ENCODE measurements at places on chromosomes 2 and 18.

DNA sequence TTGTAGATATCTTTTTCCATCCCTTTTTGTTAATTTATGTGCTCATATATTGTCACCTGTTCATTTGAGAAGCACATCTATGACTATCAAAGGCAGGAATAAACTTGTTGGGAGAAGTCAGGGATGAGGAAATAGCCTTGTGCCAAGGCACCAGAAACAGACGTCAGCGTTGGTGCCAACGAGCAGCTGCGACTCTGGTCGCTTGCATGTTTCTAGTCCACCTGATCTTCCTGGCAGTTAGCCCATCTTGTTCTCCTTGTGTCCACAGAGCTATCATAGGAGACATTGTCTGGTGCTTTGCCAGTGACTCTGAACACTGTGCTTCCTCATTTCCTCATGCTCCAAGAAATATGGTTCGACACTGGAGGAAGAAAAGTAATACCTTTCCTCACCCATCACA lies 374.4 kb downstream of the PTPRM start:
- no peak for DNase-seq

GRCh38 chr2:97741686-97742085 lies 28.3 kb downstream of the ZAP70 start:
- no peak for DNase-seq

DNA sequence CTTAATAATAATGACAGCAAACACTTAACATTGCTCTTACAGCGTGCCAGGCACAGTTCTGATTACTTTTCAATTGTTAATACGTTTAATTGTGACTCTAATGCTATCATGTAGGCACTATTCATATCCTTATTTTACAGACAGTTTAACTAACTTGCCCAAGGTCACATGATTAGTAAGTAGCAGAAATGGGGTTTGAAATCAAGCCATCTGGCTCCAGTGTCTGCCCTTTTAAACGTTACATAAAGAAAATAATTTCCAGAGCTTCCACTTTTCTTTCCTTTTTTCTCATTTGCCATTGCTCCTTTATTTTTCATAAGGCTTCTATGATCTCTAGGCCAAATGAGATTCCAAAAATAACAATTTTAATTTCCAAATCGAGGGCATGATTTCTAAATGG lies 50.6 kb upstream of the IKZF2 start:
- DNase-seq, result no peak

DNA sequence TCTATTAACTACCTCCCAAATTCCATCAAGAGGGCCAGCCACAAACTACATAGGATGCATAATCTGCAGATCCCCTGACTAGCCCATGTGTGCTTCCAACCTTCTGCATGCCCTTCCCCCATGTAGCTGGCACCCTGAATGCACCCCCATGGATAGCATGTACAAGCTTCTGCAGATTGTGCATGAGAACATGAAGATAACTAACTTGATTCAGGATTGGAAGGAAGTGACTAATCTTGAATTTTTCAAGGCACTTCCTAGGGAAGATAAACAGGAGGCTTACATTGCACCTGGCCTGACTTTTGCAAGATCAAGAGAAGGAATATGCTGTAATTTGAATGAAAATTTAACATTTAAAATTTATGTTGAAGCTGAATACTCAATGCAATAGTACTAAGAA lies 66.7 kb downstream of the CDC42EP3 start:
- DNase-seq, result no peak

DNA sequence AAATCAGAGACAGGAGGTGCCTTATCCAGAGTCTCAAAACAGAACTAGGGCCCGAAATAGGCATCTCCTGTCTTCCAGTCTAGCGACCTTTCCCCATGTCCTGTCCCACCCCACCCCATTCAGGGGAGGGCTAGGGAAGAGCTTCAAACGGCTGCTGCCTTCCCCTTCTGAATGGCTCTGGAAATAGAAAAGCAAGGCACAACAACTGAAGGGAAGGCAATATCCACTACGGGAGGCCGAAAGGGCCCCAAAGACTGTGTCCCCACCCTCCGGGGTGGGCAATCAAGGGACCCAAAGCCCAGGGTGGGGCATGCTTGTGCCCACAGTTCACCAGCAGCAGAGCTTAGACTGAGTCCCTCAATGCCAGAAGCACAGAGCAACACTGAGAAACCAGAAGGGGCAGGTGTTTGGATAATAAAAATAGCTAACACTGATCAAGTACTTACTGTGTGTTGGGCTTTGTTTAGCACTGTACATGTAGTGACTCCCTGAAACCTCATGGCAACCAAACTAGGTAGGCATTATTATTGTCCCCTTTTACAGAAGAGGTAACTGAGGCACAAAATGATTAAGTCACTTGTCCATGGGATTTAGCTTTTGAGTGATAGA lies 38.5 kb downstream of the CYRIA start:
- no peak for DNase-seq

GRCh38 chr2:200961674-200962073 lies 1.8 kb downstream of the ORC2 start:
- no peak for DNase-seq

- no peak for DNase-seq
Observed at GRCh38 chr2:85674417-85674816, 6.4 kb upstream of the SFTPB start.

DNA sequence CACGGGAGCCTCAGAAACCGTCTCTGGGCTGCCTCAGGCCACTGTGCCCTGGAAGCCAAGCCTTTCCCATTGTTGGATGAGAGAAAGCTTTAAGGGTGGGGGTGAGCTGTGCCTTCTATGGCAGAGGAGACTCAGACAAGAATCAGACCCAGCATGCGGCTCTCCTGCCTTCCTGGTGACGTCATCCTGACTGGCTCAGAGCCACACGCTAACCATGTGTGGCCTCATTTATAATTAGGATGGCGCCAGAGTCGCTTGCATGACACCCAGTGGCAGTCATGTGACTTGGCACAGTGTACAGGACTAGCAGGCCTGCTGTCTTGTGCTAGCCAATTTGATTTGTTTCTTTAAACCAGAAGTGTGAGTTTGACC lies 99.1 kb downstream of the SH3BP4 start:
- DNase-seq, result no peak

- DNase-seq, result no peak
Observed at GRCh38 chr2:99336804-99337112, 431 bp upstream of the EIF5B start.

- no peak for DNase-seq
Observed at GRCh38 chr2:80926168-80926567, 621.6 kb upstream of the LRRTM1 start.

- DNase-seq, result peak; percentile 44
Observed at GRCh38 chr2:60641811-60642788, 88.6 kb upstream of the BCL11A start.

GRCh38 chr2:232592772-232593395 lies 40.5 kb upstream of the EFHD1 start:
- peak; percentile 9 for DNase-seq

Data from MM.1S (cell line).